A172 (cell line): ENCODE measurements at places on chromosomes 6 and 20. TPM values are rescaled to one million over a fixed set of nuclear protein-coding genes. Genes with fewer than 3 reads are reported as not detected.

GRCh38 chr6:38354037-38354381 is 285.7 kb downstream of the BTBD9 start:
- DNase-seq, result no peak

The TSPO2 gene
- total RNA-seq, result not detected in 2 replicates

- no peak for DNase-seq
Observed at GRCh38 chr6:44265722-44266233, 427 bp upstream of the NFKBIE start.

The DYNLT2 gene
- total RNA-seq, result 2.8 and 3.0 TPM in 2 replicates

DNA sequence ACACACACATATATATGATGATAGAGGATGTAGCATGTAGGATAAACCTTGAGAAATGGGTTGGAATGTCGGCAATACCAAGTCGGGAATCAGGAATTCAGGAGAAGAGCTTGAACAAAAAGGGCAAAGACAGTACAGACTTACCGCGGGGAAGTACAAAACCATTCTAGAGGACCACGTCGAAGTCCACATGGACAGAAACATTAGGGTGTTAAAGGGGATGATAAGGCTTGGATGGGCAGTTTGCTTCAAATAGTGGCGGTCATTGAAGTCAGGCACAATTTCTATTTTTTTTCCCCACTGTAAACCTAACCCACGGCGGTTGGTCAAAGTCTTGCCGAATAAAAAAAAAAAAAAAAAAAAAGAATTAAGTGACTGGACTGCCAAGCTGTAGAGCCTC is 766 bp upstream of the NUS1 start:
- no peak for DNase-seq

DNA sequence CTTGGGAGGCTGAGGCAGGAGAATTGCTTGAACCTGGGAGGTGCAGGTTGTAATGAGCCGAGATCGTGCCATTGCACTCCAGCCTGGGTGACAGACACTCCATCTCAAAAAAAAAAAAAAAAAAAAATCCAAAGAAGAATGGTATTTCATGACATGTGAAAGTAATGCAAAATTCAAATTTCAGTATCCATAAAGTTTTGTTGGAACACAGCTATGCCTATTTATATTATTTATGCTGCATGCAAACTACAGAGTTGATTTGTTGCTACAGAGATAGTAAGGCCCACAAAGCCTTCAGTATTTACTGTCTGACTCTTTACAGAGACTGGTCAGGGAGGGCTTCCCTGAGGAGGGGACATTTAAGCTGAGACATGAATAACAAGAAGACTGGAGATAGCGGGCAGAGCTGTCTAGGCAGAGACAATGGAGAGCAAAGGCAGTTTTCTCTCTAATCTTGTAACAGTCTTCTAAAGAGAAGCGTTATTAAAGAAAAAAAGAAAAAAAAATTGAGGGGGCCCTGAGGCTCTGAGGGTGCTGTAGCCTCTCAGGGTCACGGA is 2.7 kb upstream of the SLC9A8 start:
- DNase-seq, result no peak

GRCh38 chr6:162198076-162198475 is 529.5 kb downstream of the PRKN start:
- DNase-seq, result no peak

DNA sequence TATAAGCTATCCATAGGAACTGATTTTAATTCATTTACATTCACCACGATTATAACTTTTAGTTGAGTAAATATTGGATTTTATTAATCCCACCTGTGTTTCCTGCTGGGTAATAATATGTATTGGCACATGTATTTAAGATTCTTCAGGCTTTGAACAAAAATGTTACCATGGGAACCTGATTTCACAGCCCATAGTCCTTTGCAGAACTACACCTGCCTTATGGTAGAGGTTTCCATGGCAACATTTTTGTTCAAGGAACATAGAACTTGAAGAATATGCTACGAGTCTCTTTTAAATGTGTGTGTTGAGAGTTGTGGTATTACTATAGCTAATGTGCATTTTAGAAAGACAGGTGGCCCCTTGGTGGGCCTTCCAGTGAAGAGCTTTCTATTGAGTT is 317.4 kb downstream of the SAMD5 start:
- no peak for DNase-seq

The CD24 gene
- 20.4 and 26.9 TPM in 2 replicates for total RNA-seq

GRCh38 chr20:53941680-53942471 is 128.5 kb downstream of the BCAS1 start:
- no peak for DNase-seq

GRCh38 chr6:19771753-19772336 is 65.3 kb upstream of the ID4 start:
- peak; percentile 11 for DNase-seq

DNA sequence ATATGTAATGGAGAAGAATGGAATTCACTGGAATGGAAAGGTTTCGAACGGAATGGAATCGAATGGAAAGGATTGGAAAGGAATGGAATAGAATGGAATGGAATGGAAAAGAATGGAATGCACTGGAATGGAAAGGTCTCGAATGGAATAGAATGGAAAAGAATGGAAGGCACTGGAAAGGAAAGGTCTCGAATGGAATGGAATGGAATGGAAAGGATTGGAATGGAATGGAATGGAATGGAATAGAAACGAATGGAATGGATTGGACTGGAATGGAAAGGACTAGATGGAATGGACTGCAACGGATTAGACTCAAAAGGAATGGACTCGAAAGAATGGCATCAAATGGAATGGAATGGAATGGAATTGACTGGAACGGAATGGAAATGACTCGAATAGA is 20.5 kb upstream of the DEFB115 start:
- no peak for DNase-seq

DNA sequence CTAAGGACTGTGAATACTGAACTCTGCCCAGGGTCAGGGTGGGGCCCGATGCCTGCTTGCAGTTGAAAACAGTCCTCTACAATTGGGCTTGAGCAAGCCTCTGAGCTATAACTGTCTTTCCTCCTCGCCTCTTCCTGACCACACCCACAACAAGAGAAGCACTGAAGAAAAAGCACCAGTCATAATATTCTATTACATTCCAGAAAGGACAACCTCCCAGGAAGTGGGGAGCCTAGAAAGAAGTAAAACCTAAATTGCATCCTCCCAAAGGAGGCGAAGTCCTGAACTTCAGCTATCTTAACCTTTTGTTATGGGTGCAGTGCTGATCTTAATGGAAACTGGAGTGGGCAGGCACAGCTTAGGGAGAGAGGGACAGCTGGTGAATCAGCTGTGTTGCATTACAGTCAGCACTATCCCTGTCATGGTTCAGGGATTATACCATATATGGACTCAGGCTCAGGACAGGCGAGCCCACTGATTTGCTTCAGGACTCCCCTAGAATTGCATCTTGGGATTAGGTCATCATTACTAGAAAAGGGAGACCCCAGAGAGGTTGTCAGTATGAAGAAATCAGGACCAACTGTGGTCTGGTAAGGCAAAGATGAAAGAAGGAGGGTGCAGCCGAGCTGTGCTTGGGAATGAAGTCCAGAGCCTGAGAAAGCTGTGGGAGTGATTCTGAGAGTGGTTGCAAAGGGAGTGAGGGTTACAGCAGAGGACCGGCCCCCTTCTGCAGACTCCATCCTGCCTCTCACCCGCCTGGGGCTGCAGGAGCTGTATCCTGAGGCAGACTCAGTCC is 18.3 kb upstream of the TRAM2 start:
- peak; percentile 81 for DNase-seq

DNA sequence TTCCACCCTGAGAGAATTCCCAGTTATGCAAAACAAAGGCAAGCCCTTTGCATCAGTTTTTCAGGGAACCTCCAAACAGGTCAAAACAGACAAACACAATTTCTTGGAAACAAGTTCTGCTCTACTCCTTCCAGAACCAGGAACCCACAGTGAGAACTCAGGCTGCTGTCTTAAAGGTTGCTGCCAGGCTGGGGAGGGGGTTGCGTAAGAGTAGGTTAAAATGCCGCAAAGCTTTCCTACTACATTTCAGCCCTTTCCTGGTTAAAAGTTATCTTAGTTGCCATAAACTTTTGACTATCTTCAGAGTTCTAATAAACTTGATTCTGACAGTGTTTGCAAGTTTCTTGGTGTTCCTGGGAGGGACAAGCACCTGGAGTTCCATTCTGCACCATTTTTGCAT is 33.8 kb downstream of the KPNA5 start:
- no peak for DNase-seq

GRCh38 chr6:19320111-19320581 is 517.0 kb upstream of the ID4 start:
- DNase-seq, result no peak

DNA sequence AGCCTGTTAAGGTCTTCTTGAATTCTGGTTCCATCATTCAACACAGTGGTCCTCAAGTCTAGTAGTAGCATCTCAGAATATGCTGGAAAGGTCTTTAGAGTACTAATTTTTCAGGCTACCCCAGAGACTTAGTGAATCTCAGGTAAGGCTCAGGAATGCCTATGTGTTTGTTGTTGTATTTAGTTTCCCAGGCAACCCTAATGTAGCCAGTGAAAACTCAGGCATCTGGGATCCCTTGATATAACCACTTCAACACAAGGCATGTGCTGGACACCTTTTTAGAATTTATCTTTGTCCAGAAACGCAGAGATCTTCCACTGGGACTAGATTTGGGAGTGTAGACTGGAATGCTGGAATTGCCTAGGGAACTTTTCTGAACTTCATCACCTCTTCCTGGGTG is 597.9 kb upstream of the FLRT3 start:
- no peak for DNase-seq

GRCh38 chr20:34644951-34645350 is 31.9 kb downstream of the PIGU start:
- DNase-seq, result no peak

- DNase-seq, result peak; percentile 18
Observed at GRCh38 chr6:151999194-151999593, 191.7 kb downstream of the ESR1 start.

- DNase-seq, result no peak
Observed at GRCh38 chr6:154696661-154697060, 36.6 kb upstream of the SCAF8 start.
